Esophagus squamous epithelium (tissue), 5 donors: ENCODE measurements at places on chromosomes 6 and 20. TPM values are rescaled to one million over a fixed set of nuclear protein-coding genes. Genes with fewer than 3 reads are reported as not detected.

The VSX1 gene
- not detected for total RNA-seq

GRCh38 chr6:158191032-158191431, 22.9 kb downstream of the GTF2H5 start:
- peak overlapping the region; percentile 15 for H3K27ac ChIP-seq
- H3K36me3 ChIP-seq = peaks cover 53% of the 10 kb centered on the region
- no peak for DNase-seq
- no peaks in the 10 kb centered on the region for H3K27me3 ChIP-seq
- H3K4me3 ChIP-seq = no peak overlapping the region
- H3K4me1 ChIP-seq = no peaks in the 10 kb centered on the region

DNA sequence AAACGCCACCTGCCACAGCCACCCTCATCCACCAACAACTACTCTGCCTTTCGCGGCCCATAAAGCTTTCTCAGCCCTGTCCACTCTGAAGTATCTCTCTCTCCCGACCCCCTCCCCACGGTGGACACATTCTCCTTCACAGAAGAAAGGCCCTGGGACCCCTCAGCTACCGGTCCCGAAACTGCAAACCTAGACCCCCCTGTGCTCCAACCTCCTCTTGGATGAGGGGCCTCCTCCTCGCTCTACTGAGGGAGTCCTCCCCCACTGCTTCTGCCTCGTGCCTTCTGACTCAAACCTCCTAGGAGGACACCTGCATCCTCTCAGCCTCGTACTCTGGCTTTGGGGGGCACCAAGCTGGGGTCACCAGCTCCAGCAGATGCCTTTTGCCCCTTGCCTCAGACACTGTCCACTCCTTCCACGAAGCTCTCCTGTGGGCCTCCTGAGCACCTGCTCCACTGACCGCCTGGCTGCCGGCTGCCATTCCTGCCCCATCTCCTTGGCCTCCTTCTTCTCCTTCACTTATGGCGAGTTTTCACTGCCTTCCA, 24.9 kb downstream of the RNASET2 start:
- H3K36me3 ChIP-seq = no peaks in the 10 kb centered on the region
- H3K27me3 ChIP-seq = no peaks in the 10 kb centered on the region
- no peaks in the 10 kb centered on the region for H3K4me1 ChIP-seq
- no peak overlapping the region for H3K4me3 ChIP-seq

GRCh38 chr6:34791164-34791700, 651 bp upstream of the BLTP3A start:
- H3K36me3 ChIP-seq = no peaks in the 10 kb centered on the region
- H3K27ac ChIP-seq = peak overlapping the region; percentile 90
- peak overlapping the region; percentile 94 for H3K4me3 ChIP-seq
- no peak for DNase-seq
- H3K27me3 ChIP-seq = no peaks in the 10 kb centered on the region
- peaks cover 6% of the 10 kb centered on the region for H3K4me1 ChIP-seq

DNA sequence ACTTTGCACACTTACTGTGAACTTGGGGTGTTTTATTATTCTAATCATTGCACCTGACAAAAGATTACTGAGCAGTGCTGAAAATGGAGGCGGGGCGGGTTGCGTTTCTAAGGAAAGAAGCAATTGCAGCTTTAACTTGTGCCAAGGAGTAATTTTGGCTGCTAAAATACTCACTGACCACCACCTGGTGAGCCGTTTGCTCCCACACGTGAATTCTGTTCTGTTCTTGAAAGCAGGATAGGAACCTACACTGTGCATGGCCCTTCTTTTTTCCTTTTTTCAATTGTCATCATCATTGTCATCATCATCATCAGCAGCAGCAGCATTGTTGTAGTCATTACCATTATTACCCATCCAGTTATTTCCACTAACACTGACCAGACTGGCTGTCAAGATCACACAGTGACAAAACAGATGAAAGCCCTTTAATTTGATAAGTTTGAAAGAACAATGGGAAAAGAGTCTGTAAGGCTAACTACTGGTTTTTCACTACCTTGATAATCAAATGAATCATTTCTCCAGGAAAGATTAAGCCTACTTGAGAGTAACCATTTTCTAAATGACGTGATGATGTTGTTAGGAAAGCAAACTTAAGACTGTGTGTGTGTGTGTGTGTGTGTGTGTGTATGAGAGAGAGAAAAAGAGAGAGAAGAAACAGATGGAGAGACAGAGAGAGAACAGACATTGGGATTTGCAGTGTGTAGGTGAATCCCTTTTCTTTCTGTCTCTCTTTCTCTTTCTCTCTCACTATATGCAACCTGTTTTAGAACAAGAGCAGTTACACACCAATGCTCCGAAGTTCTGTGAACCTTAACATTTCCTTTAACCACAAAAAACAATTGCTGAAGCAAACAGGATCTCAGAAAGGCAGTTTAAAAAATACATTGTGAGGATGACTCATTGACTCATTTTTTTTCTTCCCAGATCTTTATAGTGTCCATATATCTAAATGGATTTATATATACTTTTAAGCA, 3.8 kb downstream of the RIPOR2 start:
- no peaks in the 10 kb centered on the region for H3K27me3 ChIP-seq
- H3K4me3 ChIP-seq = no peak overlapping the region
- H3K27ac ChIP-seq = peak overlapping the region; percentile 27
- no peak for DNase-seq
- H3K4me1 ChIP-seq = peaks cover 24% of the 10 kb centered on the region

DNA sequence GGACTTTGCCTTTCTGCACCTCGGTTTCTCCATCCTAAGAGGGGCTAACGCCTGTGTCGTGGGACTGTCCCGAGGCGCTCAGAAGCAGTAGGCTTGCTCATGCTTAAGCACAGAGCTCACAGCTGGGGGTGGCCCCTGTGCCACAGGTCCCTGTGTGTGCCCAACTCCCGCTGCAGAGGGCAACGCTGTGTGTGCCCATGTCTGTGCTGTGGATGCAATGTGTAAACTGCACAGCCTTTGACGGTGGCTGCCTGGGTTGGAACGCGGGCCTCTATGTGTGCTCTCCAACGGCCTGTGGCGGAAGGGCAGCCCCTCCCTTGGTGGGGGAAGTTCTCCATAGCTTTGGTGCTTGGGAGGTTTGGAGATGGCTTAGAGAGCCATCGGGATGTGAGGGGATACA, 10.7 kb upstream of the GATA5 start:
- H3K4me1 ChIP-seq = peaks cover 19% of the 10 kb centered on the region
- no peak for DNase-seq
- no peak overlapping the region for H3K4me3 ChIP-seq
- peaks cover 91% of the 10 kb centered on the region for H3K27me3 ChIP-seq
- no peaks in the 10 kb centered on the region for H3K36me3 ChIP-seq

GRCh38 chr6:39206250-39206721, 23.0 kb downstream of the KCNK5 start:
- no peak overlapping the region for H3K4me3 ChIP-seq
- H3K27me3 ChIP-seq = no peaks in the 10 kb centered on the region
- DNase-seq = no peak
- H3K4me1 ChIP-seq = peaks cover 47% of the 10 kb centered on the region
- no peak overlapping the region for H3K27ac ChIP-seq

The SALL4 gene
- total RNA-seq = not detected

The HRH3 gene
- not detected for total RNA-seq

DNA sequence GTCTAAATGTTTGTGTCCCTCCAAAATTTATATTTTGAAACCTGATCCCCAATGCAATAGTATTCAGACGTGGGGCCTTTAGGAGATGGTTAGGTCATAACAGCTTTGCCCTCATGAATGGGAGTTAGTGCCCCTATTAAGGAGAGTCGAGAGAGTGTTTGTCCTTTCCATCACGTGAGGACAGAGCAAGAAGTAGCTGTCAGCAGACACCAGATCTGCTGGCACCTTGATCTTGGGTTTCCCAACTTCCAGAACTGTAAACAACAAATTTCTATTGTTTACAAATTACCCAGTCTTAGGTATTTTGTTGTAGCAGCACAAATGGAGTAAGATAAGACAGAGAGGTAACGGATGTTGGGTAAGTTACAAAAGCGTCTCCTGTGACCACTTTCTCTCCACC, 46.6 kb downstream of the FAM50B start:
- H3K27me3 ChIP-seq = no peaks in the 10 kb centered on the region
- no peaks in the 10 kb centered on the region for H3K36me3 ChIP-seq
- H3K4me3 ChIP-seq = no peak overlapping the region
- no peaks in the 10 kb centered on the region for H3K4me1 ChIP-seq
- DNase-seq = no peak
- H3K27ac ChIP-seq = no peak overlapping the region

The LRRC73 gene
- total RNA-seq = not detected

The PNPLA1 gene
- 0.59 TPM for total RNA-seq

DNA sequence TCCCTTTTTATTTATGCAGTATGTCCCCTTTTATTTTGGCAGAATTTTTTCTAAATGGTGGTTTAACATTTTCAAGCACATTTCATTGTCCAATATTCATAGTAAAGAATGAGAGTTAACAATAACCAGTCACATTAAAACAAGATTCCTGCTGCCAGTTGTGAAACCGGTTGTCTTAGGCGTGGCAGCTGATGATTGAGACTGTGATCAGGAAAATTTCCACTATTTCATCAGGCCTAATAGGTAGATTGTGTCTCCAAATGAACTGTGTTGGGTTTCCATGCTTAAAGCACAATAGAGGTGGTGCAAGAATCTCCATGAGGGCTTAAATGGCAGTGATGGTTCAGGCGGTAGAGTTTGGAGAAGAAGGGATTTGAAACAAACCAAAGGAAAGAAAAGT, 15.3 kb downstream of the PRDM1 start:
- H3K27me3 ChIP-seq = no peaks in the 10 kb centered on the region
- H3K4me1 ChIP-seq = peaks cover 12% of the 10 kb centered on the region
- no peak overlapping the region for H3K4me3 ChIP-seq
- peaks cover 25% of the 10 kb centered on the region for H3K36me3 ChIP-seq
- no peak for DNase-seq

DNA sequence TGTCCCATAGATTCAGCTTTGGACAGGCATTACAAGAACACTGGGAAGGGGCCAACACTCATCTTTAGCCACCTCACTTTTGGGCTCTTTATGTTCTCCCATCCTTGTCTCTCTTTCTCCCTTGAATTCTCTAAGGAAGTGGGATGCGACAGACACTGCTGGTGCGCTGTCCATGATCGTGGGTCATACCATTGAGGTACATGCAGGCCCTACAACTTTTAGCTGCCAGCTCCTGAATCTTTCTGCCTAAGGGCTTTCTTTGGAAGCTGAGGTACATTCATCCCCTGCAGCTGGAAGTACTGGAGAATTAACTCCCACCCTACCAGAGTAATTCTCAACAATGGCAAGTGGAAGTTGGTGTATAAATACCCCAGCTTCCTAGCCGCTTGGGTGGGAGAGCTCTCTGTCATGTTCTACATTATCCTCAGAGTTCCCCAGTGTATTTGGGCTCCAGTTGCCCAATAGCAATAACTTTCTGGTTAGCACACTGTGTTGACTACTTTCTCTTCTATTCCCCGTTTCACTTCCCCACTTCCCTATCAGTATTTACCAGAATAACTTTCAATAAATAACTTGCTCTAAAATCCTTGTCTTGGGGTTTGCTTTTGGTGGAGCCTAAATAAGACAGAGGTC, 309.4 kb upstream of the RNF24 start:
- H3K27me3 ChIP-seq = no peaks in the 10 kb centered on the region
- DNase-seq = no peak
- no peak overlapping the region for H3K4me3 ChIP-seq
- no peaks in the 10 kb centered on the region for H3K4me1 ChIP-seq
- no peak overlapping the region for H3K27ac ChIP-seq

The PTCRA gene
- not detected for total RNA-seq

The HBS1L gene
- 65.3 TPM for total RNA-seq

GRCh38 chr20:6671829-6672228, 95.7 kb upstream of the BMP2 start:
- H3K4me3 ChIP-seq = no peak overlapping the region
- H3K27ac ChIP-seq = no peak overlapping the region
- H3K4me1 ChIP-seq = no peaks in the 10 kb centered on the region

The PNISR gene
- 35.7 TPM for total RNA-seq

- no peak overlapping the region for H3K27ac ChIP-seq
- H3K27me3 ChIP-seq = no peaks in the 10 kb centered on the region
- DNase-seq = no peak
- no peaks in the 10 kb centered on the region for H3K36me3 ChIP-seq
- H3K4me3 ChIP-seq = no peak overlapping the region
Observed at GRCh38 chr6:159450815-159451465, 242.1 kb downstream of the SOD2 start.

GRCh38 chr6:8375916-8376315, 59.4 kb downstream of the SLC35B3 start:
- H3K36me3 ChIP-seq = no peaks in the 10 kb centered on the region
- no peak for DNase-seq
- no peak overlapping the region for H3K4me3 ChIP-seq
- H3K27ac ChIP-seq = no peak overlapping the region
- no peaks in the 10 kb centered on the region for H3K27me3 ChIP-seq

The MANEA gene
- total RNA-seq = 9.7 TPM

The MCCD1 gene
- not detected for total RNA-seq

GRCh38 chr6:35503534-35503933, 6.7 kb upstream of the TEAD3 start:
- H3K27ac ChIP-seq = no peak overlapping the region
- no peaks in the 10 kb centered on the region for H3K27me3 ChIP-seq
- H3K4me1 ChIP-seq = peaks cover 22% of the 10 kb centered on the region
- no peaks in the 10 kb centered on the region for H3K36me3 ChIP-seq

- no peaks in the 10 kb centered on the region for H3K36me3 ChIP-seq
- H3K4me3 ChIP-seq = no peak overlapping the region
- no peak for DNase-seq
- peaks cover 5% of the 10 kb centered on the region for H3K4me1 ChIP-seq
Observed at GRCh38 chr6:11097476-11097875, 3.8 kb downstream of the SMIM13 start.

DNA sequence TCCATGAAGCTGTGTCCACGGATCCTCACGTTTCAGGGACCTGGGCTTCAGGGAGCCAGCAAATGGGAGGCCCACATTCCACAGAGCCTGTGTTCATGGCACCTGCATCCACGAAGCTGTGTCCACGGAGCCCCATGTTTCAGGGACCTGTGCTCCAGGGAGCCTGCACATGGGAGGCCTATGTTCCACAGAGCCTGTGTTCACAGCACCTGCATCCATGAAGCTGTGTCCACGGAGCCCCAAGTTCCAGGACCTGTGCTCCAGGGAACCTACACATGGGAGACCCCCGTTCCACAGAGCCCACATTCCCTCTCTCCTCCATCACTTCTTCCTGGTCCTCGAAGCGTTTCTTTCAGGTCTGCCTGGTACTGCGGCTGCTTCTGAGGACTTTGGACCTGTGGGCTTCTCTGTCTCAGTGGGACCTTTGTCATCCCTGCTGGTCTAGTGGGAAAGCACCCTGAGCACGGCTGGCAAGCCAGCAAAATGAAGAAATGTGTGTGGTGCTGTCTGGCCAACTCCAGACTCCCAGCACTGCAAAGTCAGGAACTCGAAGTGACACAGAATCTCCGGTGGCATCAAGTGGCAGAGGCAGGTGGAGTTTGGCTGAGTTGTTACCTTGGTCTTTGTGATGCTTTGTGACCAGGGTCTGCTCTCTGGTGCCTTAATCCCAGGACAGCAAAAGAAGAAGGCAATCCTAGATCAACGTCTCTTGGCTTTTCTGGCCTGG, 245.9 kb downstream of the DLL1 start:
- H3K27me3 ChIP-seq = no peaks in the 10 kb centered on the region
- no peak overlapping the region for H3K4me3 ChIP-seq
- no peak overlapping the region for H3K27ac ChIP-seq
- peaks cover 25% of the 10 kb centered on the region for H3K4me1 ChIP-seq

The HUS1B gene
- total RNA-seq = 2.7 TPM

The SOBP gene
- 1.8 TPM for total RNA-seq
